Thyroid gland (tissue), 4 donors: ENCODE measurements at places on chromosomes 5 and 9.

- no peak for DNase-seq
Measured at GRCh38 chr5:100186181-100186580, 349.0 kb upstream of the FAM174A start.

GRCh38 chr5:119328753-119329602 is 26.8 kb upstream of the TNFAIP8 start:
- no peak for DNase-seq

DNA sequence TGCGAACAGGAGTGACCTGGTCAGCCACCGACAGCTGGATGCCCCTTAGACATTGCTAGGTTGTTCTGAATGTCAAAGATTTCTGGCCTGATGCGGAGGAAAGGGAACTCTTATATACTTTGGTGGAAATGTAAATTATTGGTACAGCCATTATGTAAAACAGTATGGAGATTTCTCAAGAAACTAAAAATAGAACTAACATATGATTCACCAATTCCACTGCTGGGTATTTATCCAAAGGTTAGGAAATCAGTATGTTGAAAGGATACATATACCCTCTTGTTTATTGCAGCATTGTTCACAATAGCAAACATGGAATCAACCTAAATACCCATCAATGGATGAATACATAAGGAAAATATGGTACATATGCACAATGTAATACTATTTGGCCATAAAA is 31.8 kb downstream of the DMRT3 start:
- DNase-seq = no peak

- no peak for DNase-seq
Measured at GRCh38 chr5:176780176-176781053, 29.9 kb upstream of the UNC5A start.

- no peak for DNase-seq
Measured at GRCh38 chr5:96743065-96743768, 64.5 kb downstream of the ERAP1 start.

- DNase-seq = no peak
Measured at GRCh38 chr5:113047234-113047633, 70.6 kb downstream of the DCP2 start.

DNA sequence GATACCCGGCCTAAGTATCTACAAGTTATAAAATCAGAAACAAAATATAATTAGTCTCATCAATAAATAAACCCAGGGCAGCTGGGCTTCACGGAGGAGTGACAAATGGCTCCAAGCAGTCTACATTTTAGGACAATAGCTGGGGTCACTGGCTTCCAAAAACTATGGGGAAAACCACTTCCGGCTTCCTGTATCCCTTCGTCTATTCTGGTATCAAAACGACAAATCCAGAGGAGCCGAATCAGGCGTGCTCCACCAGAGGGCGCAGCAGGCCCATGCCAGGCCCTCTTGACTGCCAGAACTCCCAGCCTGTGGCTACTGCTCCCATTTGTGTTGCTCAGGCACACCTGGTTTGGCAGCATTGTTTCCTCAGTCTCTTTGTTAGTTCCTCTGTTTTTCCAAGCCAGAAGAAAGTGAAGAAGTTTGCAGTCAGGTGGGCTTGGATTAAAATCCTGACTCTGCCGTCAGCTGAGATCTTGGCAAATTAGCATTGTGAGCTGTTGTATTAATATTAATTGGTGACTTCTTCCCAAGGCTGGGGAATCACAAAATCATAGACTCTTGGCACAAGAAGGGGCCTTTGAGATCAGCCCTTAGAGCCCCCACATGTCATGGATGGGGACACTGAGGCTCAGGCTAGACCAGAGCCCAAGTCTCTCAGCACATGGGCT is 11.6 kb upstream of the RAB14 start:
- DNase-seq = peak; percentile 91

DNA sequence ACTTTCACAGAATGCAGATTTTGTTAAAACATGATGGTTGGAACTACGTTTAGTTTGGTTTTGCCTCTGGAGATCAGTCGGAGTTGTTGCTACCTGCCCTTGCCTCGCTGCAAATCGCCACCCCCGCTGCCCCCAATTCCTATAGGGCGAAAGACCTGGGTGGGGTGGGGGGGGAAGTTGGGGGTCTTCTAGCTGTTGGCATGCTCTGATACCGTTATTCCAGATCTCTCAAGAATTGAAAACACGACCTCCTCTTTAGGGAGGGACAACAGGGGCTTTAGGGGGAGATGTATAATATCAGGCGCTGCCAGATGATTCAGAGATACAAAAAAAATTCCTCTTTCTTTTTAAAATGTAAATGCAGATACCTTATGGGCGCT is 36.4 kb upstream of the NFIB start:
- DNase-seq = no peak

- DNase-seq = no peak
Measured at GRCh38 chr5:121731377-121731776, 120.3 kb upstream of the FTMT start.

DNA sequence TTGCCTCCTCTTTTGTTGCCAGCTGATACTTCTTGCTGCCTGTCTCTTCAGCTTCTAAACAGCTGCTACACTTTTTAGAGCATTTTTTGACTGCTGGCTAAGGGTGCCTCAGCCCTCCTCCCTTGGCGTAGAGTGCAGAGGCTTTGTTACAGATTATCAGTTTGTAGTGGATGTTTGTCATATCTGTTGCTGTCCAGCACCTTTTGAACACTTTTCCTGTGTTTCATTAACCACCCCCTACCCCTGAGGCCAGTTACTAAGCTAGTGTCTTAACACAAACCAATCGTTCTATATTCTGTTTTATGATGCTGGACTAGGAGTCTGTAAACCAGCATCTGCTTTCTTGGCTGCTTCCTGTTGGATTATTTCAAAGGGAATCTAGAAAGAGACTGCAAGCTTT is 441.5 kb downstream of the DNAH5 start:
- no peak for DNase-seq

DNA sequence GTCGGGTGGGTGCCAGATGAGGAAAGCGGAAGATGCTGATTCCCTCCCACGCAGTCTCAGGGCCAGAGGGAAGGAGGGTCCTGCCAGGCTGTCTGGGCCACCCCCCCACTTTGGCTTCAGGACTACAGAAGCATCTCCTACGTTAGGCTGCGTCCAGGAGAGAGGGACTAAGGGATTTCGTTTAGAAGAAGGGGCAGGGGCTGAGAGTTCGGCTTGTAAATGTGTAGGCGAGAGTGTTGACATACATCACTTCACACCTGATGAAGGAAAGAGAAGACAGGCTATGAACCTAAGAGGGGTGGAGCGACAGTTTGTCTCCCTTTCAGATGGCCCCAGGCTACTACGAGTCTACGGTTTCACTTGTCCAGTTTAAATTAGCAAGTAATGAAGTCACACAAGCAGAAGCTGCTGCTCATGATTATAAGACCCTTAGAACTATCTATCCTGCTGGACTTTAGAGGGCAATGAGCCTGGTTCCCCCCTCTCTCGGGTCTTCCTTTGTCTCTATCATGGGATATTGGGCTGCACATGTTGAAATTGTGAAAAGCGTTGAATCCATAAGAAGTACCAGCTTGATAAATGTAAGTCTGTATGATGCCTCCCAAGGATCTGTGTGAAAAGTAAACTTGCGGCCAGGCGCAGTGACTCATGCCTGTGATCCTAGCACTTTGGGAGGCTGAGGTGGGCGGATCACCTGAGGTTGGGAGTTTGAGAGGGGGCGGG is 193.0 kb downstream of the AOPEP start:
- no peak for DNase-seq

DNA sequence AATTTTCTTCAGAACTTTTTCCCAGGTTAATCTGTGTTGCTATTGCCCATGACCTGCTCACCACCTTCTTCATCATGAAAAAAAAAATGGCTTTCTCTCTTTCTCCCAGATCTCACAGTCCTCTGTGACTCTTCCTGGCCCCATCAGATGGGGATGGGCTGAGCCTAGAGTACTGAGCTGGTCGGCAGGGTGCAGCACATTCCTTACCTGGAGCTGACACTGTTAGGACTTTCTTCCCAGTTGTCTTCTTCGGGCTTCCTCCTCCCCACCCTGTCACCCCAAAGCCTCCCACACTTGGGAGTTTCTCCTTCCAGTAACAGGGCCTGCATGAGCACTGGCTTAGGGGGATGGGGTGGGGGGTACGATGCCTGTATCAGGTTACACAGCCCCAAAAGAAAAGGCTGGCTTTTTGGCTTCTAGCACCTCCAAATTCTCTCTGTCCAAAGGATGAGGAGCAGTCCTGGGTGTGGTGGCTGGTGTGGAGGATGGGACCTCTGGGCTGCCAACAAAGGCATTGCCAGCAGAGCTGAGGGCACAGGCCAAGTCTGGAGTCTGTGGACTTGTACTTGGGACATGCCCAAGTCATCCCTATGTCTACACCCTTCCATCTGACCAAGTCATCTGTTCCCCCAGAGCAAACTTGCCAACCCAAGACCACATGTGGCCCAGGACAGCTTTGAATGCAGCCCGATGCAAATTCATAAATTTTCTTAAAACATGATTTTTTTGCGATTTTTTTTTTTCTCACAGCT is 68.0 kb upstream of the HSPA9 start:
- DNase-seq = no peak

DNA sequence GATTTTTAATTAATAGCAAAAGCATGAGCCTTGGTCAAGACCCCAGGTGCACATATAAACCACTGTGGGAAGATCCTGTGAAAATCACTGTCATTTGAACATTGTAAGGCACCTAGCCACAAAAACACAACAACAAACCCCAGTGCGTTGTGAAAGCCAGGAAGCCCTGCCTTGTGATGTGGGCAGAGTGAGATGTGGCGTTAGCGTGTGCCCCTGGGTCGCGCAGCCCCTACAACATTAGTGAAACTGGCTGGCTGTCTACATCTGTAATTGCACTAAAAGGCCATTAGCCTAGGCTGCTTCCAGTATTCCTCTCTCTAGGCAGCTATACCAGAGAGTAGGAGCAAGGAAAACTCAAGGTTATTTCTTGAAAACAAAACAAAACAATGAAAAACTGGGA is 21.1 kb upstream of the PDZD2 start:
- no peak for DNase-seq

GRCh38 chr9:133470427-133470924 is 8.4 kb downstream of the SLC2A6 start:
- no peak for DNase-seq

DNA sequence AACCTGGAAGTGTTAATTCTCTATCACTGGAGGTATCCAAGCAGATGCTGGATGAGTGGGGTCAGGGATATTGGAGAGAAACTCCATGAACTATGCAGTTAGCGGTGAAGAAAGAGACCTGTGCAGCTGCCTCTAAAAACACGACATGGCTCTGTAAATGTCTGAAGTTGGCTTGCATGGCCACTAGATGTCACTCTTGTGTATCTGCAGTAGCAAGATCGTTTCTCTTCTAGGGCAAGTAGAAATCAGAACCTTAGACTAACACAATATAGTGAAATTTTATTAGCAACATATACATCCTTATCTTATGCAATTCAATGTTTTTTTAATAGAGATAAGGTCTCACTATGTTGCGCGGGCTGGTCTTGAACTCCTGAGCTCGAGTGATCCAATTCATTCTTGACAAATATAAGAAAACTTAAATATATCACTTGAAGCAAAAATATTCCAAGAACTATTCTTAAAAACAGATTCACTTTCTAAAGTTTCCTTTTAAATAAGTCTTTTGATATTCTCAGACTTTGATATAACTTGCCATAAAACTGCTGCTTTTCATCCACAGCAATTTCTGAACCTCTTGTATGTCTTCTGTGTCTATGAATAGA is 2.9 kb downstream of the OR2S2 start:
- DNase-seq = peak; percentile 65

GRCh38 chr9:86494644-86495111 is 140.5 kb upstream of the TUT7 start:
- no peak for DNase-seq

GRCh38 chr5:78405829-78406750 is 45.7 kb downstream of the SCAMP1 start:
- no peak for DNase-seq

DNA sequence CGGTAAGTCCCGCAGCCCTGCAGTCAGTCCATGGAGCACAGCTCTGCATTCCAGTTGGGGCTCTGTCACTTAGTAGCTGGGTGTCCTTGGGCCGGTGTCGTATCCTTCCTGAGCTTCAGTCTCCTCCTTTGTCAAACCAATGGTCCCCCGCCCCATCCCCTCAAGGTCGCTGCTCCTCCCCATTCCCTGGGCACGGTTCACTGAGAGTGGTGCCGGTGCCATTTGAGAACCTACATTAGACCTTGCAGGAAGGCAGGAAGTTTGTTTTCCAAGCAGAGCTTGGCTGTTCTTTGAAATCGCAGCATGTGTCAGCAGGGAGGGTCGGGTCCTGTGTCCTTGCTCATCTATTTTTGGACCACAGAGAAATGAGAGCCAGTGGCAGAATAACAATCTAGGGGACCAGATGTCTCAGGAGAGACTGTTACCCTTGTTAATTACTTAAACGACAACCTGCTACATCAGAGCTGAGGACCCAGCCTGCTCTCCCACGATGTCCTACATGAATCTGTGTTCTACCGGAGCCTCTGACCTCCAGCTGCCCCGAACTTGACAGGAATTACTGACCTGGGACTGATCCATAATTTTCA is 21.7 kb upstream of the BARHL1 start:
- DNase-seq = peak; percentile 18
